ENCODE measurements at places on chromosomes 5 and 9.

DNA sequence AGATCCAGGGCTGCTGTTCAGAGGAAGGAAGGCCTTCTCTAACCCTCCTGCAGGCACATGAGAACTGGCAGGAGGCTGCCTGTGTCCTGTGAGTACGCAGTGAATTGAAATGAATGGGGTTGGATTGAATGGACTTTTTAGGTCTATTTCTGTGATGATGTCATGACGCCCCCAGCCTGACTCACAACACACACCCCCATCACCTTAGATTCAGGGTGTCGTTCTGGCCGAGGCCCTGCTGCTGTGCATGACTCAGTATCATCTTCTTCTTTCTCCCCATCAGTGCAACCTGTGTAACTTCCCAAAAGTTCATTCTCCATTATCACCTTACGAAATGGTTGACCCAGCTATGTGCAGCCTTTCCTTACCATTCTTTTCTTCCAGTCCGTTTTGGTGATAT lies 5.4 kb downstream of the PCAT7 start:
- no peak for DNase-seq

DNA sequence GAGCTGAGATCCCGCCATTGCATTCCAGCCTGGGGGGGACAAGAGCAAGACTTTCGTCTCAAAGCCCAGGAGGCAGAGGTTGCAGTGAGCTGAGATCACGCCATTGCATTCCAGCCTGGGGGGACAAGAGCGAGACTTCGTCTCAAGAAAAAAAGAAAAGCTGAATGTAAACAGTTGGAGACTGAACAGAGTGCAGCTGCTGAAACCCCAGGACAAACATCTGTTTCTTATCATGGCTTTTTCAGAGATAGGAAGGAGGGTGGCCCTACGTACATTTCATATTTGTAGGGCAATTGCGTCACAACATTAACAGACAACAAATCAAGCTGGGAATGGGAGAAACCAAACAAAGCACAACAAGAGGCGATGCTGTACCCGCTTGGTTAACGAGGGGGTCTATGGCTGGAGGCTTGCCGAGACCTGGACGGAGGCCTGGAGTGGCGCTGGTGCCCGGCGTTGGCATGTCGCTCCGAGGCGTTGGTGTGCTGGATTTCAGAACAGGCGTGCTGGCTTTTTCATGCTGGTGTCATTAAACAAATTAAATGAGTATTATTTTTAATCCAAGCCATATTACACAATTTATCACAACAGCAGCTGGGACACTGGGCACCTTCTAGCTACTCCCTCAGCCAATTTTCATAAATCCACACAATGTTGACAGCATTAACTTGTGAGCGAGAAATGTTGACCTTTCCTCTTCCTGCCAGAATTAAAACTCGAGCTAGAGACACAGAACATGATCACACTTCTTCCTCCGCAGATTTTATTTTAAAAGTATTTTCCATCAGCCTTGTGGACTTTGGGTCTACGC lies 76.1 kb downstream of the TLE1 start:
- no peak for DNase-seq

DNA sequence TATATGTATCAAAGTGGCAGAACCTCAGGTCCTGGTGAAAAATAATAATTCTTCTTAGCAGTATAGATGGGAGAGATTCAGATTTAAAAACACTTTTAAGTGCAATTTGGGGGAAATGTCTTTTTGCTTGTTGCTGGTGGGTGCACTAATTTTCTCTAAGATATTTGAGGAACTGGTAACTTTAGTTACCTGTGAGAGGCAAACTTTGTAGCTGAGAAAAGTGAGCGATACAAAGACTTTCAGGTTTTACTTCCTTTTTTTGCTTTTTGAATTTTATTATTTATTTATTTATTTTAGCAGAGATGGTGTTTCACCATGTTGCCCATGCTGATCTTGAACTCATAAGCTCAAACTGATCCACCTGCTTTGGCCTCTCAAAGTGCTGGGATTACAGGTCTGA lies 303.1 kb upstream of the PTGER4 start:
- DNase-seq, result no peak

- DNase-seq, result no peak
Observed at GRCh38 chr5:122390694-122391093, 78.7 kb downstream of the SNCAIP start.

GRCh38 chr9:133477992-133478850 lies 678 bp downstream of the SLC2A6 start:
- peak; percentile 13 for DNase-seq

GRCh38 chr9:137823986-137824771 lies 53.4 kb upstream of the CACNA1B start:
- DNase-seq, result no peak

DNA sequence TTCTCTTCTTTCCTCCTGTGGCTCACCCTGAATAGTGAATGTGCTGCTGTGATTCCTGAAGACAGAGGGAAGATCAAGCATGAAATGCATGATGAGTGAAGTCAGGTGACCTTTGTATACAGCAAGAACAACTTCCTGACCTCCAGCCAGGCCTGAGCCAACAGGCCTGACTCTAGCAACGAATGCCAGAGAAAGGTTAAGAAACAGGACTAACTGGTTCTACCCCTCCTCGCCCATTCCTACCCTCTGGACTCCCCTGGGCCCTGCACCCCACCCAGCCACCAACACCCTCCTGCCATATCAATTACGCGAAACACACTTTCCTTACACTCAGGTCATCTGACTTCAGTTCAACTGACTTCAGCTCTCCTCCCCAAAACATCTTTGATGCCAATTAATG lies 4.9 kb downstream of the SUSD1 start:
- DNase-seq, result no peak

DNA sequence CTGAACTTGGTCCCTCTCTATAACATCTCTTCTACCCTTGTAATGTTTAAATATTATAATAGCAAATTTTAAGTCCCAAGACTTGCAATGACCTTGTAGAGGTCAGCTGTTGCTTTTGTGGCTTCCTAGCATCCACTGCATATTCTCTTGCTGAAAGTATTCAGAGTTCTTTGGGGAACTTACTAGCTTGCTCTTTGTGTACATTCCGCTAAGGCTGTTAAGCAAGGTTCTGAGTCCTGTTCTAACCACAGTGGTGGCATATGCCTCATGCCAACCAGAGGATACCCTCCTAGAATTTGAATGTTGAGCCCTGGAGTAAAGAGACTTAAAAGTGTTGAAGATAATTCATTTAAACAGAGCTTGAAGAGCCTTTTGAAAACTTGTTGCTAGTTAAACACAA lies 570.9 kb downstream of the TLE1 start:
- no peak for DNase-seq

DNA sequence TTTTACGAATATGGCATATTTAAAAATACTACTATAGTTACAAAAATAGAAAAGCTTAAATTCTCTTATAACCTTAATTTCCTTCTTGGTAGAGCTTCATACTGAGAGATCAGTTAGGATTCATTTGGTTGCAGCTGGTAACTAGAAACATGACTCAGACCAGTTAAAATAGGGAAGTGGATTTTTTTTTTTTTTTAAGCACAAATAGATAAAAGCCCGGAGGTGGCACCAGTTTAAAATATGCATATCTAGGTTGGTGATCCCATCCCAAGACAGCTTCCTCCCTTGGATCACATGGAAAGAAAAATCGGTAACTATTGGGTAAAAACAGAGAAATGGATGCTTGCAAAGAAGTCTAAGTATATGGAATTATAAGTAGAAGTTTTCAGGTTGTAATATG lies 1634.3 kb downstream of the MAT2B start:
- no peak for DNase-seq

GRCh38 chr5:12467799-12468198 lies 563.6 kb upstream of the CTNND2 start:
- DNase-seq, result no peak

- DNase-seq, result no peak
Observed at GRCh38 chr5:1787472-1788047, 12.1 kb downstream of the MRPL36 start.

DNA sequence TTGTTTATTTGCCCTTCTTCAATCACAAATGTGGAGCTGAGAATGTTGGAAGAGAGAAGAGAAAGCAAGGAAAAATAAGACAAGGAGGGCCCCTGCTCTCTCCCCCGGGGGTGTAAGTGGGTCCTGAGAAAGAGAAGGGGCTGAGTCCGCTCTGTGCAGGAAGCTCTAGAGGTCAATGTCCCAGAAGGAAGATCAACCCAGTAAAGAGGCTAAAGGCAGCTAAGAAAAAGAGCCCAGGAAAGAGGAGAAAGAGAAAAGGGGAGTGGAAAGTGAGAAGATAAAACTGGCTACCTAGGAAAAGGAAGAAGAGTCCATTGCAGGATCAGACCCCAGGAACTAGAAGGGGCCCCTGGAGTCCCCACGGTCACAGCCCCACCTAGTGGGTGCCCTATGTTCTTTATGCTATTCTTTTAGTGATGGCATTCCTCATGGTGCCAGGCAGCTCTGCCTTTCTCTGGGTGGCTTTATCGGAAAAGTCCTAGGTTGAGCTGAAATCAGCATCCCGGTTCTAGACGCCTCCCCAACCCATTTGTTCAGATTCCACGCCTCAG lies 583.4 kb downstream of the ACTL7B start:
- DNase-seq, result no peak

- no peak for DNase-seq
Observed at GRCh38 chr9:134741846-134742245, 100.2 kb downstream of the COL5A1 start.

Measured in CD4-positive, alpha-beta T cell treated with Interleukin-21 for 1 hour (primary cell).